ENCODE measurements at places on chromosomes 7 and 10.

DNA sequence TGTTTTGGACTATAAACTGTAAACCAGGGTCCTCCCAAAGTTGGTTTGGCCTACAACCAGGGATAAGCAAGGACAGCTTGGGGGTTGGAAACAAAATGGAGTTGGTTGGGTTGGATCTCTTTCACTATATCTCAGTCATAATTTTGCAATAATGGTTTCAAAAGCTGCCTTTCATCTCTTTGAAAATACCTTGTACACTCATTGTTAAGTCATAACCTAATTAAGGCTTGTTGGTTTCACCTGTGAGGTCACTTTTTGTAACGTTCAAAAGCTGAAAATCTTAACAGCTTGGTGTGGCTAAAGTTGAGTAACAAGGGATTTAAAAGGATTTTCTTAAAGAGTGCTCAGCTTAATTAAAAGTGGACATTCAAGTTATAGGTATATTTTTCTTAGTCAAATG, 476.1 kb downstream of the IPMK start:
- DNase-seq, result no peak

- DNase-seq, result no peak
Measured at GRCh38 chr10:86632009-86632800, 22.1 kb upstream of the OPN4 start.

DNA sequence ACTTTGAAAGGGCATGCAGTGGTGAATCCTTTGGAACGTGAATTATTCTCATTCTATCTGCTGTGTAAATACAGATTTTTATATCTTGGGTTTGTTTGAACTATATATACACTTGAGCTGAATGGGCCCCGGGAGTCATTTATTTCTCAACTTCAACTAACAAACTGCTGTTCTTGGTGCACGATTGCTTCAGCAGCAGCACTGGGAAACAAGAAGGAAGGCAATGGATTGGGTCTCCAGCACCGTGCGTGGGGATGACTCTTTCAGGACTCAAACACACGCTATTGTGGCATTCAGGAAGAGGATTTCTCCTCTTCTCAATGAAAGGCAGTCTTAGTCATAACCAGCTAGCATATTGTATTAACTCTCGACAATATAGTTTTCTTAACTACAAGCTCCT, 226.0 kb upstream of the NFE2L3 start:
- no peak for DNase-seq

DNA sequence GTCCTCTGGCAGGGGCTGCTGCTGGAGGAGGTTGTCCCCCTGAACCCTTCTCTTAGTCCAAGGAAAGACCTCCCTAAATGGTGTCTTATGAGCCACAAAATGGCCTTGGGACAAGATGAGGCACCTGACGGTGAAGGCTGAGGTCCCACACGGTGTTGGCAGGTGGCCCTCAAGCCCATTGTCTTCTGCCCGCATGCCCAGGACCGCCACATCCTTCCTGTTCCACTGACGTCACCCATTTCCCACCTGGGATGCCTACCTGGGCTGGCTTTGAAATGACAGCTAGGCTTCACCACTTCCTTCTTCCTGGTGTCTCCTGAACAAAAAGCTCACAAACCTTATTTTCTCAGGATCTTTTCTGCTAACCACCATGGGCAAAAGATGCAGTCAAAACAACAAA, 2.1 kb upstream of the DMBT1 start:
- DNase-seq, result no peak

DNA sequence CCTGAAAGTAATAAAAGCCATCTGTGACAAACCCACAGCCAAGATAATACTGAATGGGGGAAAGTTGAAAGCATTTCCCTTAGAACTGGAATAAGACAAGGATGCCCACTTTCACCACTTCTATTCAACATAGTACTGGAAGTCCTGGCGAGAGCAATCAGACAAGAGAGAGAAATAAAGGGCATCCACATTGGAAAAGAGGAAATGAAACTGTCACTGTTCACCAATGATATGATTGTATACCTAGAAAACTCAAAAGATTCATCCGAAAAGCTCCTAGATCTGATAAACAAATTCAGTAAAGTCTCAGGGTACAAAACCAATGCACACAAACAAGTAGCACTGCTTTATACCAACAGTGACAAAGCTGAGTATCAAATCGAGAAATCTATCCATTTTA, 581.7 kb upstream of the TEX47 start:
- DNase-seq, result no peak
